ENCODE measurements at places on chromosomes 16 and 17.

- DNase-seq: no peak
Observed at GRCh38 chr17:1482680-1483079, 9.8 kb downstream of the MYO1C start.

GRCh38 chr17:17682737-17683680 lies 1.8 kb downstream of the RAI1 start:
- peak; percentile 46 for DNase-seq

DNA sequence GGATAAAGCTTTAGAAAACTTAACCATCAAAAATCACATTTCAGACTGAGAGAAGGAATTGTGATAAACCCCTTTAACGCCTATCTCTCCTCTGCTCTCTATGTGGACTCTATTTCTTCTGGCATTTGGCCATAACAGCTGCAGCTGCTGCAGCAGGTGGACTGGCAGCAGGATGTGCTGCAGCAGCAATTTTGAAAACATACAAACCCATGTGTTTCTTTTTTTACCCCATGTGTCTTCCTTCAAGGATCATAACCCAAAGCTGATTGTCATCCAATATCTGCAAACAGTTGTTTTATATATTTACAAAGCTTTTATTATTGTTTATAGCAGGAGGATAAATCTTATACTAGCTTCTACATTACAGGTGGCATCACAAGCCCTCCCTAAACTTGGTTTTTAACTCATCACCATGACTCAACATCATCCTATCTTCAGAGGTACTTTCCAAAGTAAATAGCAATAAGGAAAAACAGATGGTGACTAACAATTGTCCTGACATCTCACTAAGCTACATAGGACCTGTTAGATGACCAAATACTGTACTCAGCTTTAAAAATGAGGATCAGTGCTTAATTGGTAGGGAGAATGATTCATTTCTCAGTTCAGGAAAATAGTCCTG lies 14.5 kb upstream of the KRTAP9-2 start:
- no peak for DNase-seq

DNA sequence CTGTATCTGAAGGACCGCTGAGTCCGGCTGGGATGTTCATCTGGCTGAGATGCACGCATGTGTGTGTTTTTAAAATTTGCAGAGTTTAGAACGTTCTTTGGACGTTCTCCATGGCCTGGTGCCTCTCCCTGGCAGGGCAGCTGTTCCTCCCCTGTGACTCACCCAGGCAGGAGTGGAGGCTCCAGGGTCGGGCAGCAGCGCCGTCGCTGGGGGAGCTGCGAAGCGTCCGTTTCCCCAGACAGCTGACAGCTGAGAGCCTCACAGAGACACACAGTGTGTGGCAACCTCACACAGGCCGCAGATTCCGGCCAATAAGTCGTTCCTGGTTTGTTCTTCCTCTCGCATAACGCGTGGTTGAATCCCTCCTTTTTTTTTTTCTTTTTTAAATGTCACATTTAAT lies 80.6 kb downstream of the OR1D5 start:
- DNase-seq: no peak

- no peak for DNase-seq
Observed at GRCh38 chr16:72110662-72111615, 17.3 kb downstream of the DHX38 start.

GRCh38 chr17:57560319-57560705 lies 184.8 kb downstream of the CCDC182 start:
- no peak for DNase-seq

DNA sequence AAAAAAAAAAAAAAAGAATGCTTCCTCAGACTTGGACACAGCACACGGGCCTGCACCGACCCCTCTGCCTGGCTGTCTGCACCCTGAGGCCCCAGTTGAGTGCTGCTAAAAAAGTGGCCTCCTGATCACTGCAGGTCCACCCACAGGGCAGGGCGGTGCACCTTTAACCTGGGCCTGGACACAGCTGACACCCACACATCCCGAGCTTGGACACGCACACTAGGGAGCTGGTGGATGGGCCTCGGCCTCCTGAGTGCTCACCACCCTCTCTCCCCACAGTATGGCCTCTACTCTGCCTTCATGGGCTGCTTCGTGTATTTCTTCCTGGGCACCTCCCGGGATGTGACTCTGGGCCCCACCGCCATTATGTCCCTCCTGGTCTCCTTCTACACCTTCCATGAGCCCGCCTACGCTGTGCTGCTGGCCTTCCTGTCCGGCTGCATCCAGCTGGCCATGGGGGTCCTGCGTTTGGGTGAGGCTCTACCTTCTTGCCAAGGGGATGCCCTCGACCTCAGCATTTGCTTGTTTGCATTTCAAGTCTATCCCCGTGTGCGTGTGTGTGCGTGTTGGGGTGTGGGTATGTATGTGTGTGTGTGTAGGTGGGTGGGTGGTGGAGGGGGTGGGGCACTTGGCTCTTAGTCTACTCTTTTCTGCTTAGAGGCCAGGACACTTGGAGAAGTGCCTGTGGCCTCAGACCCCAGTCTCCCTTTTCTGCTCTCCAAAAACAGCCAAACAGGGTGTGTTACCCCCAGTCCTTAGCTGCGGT lies 2.3 kb downstream of the SLC26A11 start:
- DNase-seq: no peak

GRCh38 chr17:77248216-77249114 lies 107.7 kb downstream of the SEC14L1 start:
- DNase-seq: no peak

- DNase-seq: no peak
Observed at GRCh38 chr17:7235693-7236665, 1.7 kb upstream of the DVL2 start.
